ENCODE measurements at places on chromosomes 2 and 18.

GRCh38 chr2:70511971-70512729 is 41.5 kb downstream of the TGFA start:
- no peak for DNase-seq

DNA sequence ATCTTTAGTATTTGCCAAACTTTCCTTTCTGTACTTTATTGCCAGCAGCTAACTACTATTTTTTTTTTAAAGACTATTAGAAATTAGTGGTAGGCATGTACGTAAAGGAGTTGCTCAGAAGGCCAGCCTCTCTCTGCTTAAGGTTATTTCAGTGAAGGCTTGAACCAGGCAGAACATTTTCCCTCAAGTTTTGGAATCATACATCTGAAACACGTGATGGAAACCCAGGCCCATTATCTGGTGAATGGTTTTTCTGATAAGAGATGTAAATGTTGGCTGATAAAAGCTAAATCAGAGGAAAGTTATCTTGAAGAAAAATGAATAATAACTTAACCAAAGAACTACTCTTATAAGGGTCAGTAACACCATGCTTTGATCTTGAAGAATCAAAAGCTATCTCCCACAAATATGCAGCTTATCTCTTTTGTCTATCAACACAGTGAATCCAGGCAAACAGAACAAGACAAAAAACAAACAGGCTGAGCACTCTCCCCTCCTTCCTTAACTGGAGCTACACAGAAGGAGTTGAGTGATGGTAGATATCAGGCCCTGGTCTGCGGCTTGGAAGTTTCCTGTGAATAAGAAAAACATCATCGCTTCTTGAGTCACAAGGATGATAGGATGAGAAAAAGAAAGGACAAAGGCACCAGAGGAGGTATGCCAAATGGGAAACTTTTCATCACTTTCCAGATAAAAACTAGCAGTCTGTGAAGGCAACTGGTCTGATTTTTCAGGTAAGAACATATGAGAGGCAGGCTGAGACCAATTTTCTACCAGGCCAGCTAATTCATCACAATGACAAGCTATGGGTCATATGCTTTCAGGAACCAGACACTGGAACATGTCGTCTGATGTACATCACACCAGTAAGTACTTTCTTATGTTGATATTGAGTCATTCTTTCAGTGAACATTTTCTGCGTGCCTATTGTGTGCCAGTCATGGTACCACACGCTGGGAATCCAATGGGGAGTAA is 88.4 kb upstream of the STK17B start:
- DNase-seq, result no peak

GRCh38 chr18:33051407-33051806 is 278.6 kb upstream of the KLHL14 start:
- DNase-seq, result no peak

DNA sequence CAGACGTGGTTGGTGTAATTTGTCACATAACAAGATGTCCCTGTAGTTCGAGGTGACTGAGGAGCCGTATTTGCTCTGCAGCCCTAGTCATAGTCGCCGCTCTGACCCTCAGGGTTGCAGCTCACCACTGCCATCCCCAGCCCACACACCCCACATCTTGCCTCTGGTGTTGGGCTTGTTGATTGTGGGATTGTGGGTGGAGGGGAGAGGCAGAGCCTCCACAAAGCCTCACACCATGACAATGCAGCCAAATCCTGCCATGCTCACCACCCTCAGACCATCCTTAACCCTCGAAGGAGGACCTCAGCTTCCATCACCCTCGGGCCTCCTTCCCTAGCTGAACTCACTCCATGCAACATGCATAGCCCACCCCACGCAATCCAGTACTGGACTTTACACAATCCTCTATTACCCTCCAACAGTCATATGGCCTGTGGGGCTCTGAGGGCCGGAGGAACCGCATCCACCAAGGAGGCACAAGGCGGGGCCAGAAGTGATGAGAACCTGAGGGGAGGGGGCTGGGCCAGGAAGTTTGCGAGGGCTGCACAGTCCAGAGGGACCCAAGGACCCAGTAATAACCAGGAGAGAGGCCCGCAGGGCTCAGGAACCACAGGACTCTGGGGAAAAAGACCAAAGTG is 11.6 kb downstream of the PKDCC start:
- no peak for DNase-seq

DNA sequence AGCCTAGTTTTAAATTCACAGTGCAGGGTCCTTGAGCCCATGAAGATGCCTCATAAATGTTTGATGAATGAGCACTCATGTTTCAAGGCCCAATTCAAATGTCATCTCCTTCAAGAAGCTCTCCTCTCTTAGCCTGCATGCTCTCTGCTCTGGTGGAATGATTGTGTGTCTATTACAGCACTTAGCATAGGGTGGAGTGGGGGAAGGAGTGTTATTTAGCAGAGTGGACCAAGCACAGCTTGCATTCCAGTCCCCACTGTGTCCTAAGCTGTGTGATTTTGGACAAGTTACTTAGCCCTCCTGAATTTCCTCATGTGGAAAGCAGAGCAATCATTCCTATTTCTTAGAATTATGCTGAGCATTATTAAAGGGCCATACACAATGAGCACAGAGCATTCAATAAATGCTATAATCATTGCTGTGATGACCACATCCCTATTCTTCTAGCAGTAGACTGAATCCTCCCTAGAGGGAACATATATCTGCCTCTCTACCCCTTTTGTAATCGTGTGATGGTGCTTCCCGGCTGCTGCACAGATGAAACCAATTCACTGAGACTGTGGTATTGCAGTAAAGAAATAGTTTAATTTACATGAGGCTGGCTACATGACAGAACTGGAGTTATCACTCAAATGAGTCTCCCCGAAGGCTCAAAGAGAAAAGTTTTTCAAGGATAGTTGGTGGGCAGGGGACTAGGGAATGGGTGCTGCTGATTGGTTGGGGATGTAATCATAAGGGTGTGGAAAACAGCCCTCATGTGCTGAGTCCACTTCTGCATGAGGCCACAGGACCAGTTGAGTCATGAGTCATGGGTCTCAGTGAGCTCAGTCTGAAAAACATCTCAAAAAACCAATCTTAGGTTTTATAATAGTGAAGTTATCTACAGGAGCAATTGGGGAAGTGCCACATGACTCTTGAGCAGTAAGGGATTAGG is 173.4 kb upstream of the NDUFV2 start:
- no peak for DNase-seq

DNA sequence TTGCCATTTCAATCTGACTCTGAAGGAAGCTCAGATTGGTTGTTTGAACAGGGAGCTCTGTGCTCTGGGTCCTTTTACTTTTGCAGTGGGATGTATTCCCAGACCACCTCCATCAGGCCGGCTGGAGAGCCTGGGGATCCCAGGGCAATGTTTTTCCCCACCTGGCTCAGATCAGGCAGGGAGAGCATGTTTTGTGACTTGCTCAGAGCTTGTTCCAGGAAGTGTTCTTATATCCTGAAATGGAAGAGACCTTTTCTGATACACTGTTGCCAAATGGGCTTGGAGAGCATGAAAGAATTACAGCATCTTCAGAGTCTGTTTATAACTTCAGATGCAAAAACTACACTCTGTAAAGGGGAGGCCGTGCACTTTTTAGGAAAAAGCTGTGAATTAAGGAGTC is 56.0 kb downstream of the LIPG start:
- no peak for DNase-seq

DNA sequence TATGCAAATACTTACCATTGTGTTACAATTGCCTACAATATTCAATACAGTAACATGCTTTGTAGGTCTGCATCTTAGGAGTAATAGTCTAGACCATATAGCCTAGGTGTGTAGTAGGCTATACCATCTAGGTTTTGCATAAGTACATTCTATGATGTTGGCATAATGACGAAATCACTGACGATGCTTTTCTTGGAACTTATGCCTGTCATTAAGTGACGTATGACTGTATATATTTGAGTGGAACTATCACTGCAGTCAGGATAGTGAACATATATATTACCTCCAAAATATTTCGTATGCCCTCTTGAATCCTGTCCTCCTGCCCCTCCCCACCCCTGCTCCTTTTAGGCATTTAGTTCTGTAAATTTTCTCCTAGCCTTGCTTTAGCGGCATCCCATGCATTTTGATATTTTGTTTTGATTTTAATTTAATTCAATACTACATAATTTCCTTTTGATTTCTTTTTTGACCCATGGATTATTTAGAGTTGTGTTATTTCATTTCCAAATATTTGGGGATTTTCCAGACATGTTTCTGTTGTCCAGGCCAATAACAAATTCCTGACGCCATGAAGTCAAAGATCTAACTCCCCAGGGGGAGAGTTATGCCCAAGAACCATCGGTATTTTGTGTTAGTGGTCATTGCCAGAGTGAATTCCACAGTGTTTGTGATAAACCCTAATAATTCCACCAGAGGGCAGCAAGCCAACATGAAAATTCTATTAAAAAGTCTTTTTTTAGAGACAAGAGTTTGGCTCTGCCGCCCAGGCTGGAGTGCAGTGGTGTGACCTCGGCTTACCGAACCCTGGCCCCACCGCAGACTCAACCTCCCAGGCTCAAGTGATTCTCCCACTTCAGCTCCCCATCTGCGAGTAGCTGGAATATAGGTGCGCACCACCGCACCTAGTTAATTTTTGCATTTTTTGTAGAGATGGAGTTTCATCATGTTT is 24.2 kb upstream of the CASP8 start:
- DNase-seq, result peak; percentile 88

GRCh38 chr2:2732331-2733119 is 401.4 kb upstream of the MYT1L start:
- no peak for DNase-seq

- DNase-seq, result no peak
Observed at GRCh38 chr2:204110338-204110741, 173.8 kb downstream of the ICOS start.

DNA sequence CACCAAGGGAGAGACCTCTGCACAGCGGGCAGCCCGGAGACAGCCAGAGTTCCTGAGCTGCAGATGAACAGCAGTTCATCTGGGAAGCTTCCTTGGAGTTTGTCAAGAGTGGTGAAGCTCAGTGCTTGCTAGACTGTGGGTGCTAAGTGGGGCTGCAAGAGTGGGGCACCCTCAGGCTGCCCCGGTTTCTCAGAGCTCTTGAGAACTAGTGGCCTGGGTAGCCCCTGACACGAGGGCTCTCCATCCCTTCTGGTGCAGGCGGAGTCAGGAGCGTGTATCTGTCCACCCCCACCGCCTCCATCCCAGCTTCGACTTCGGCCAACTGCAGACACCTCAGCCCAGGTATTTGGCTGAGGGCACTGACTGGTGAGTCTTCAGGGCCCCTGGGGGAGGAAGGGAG is 222.0 kb downstream of the LOXHD1 start:
- no peak for DNase-seq

- no peak for DNase-seq
Observed at GRCh38 chr2:121707344-121707919, 29.2 kb downstream of the NIFK start.

All from RKO (cell line).